ENCODE measurements at places on chromosomes 12 and 14.

DNA sequence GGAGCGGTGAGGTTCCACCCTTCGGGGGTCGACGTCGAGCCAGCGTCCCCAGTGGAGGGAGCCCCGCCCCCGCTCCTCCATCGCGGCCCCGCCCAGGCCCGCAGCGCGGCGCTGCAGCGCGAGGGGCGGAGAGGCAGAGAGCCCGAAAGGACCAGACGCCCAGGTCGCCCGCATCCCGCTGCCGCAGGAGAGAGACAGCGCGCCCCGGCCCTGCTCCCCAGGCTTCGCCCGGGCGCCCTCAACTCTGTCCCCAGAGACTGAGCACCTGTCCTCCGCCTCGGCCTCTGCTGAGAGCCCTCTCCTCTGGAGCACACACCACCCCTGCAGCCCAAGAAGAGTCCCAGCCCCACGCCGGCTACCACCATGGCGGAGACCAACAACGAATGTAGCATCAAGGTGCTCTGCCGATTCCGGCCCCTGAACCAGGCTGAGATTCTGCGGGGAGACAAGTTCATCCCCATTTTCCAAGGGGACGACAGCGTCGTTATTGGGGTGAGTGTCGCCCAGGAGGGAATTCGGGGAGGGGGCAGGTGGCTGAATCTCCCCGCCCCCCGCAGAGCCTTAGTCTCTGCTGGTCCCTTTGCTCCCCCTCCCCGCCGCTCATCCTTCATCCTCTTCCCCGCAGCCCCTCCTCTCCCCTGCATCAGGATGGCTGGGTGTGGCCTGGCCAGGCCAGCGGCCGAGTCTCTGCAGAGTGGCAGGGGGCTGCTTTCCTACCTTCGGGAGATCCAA lies at the start of gene KIF5A:
Gene KIF5A (plus strand): TSS at position 136 of the 732 bp plus-strand sequence. CDS start 228 bp downstream, at position 364.
- peak; percentile 45 for DNase-seq

DNA sequence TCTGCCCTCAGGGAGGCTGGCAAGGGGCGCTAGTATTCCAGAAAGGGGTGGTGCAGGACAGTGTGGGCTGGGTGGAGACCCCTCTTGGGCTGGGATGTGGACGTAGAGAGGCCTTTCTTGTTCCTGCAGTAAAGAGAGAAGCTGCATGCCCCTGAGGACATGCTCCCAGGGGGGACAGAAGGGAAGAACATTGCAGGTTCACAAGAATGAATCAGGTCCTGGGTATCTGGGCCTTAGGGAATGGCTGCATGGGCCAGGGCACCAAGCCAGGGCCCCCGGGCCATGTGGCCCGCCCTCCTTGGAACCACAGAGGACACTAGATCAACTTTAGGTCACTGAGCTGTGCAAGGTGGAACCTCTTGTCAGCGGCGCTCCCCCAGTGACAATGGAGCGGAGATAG lies 51.8 kb downstream of the ZNF664 start:
- no peak for DNase-seq

- DNase-seq = no peak
These were observed 10.2 kb upstream of the CMKLR1 start for GRCh38 chr12:108349278-108349688.

DNA sequence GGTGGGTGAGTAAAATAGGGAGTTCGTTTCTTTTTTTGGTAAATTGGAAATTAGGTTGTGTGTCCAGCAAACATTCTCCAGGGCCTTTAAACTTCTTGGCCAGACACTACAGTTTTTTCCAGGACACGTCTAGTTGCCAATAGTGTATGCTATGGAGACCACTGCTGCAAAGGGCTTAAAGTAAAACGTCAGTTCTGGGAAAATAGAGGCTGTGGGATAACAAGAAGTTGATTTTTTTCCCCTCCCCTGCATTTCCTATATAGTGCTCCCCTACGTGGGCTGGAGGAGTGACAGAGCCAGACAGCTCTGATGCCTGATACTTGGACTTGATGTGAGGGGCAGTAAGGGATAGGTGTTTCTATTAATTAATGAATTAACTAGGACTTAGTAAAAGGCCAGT lies 2.4 kb downstream of the ACVR1B start:
- no peak for DNase-seq

GRCh38 chr14:94356379-94357056 lies 31.9 kb downstream of the SERPINA1 start:
- DNase-seq = no peak

GRCh38 chr12:92466391-92467305 lies 236.1 kb upstream of the PLEKHG7 start:
- DNase-seq = peak; percentile 59

GRCh38 chr12:127811988-127812387 lies 455.0 kb upstream of the TMEM132C start:
- peak; percentile 46 for DNase-seq

GRCh38 chr14:69615496-69616407 lies 4.4 kb downstream of the SUSD6 start:
- no peak for DNase-seq

DNA sequence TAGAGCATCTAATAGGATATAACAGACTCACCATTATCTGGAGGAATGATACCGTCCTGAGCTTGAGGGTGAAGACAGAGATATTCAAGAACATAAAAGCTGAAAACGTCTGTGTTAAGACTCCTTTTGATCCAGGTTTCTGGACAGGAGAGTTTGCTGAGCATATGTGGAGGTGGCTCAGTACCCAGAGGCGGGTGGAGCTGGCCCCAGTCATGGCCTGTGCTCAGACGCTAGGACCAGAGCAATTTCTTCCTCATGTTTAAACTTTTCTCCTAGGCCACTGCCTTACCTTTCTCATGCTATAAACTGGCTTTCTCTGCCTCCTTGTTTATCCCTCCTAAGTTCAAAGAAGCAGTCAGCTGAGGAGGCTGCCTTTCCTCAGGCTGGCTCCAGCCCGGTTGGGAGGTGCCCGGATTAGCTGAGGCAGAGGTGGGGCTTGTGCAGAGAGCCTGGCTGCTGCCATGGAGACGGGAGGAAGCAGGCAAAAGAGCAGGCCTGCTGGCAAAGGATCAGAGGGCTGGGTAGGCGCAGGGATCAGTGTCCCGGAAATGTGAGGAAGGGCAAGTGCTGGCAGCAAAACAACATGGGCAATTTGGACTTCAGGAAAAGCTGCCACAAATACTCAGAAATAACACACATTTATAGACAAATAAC lies 13.7 kb downstream of the COA8 start:
- DNase-seq = no peak

DNA sequence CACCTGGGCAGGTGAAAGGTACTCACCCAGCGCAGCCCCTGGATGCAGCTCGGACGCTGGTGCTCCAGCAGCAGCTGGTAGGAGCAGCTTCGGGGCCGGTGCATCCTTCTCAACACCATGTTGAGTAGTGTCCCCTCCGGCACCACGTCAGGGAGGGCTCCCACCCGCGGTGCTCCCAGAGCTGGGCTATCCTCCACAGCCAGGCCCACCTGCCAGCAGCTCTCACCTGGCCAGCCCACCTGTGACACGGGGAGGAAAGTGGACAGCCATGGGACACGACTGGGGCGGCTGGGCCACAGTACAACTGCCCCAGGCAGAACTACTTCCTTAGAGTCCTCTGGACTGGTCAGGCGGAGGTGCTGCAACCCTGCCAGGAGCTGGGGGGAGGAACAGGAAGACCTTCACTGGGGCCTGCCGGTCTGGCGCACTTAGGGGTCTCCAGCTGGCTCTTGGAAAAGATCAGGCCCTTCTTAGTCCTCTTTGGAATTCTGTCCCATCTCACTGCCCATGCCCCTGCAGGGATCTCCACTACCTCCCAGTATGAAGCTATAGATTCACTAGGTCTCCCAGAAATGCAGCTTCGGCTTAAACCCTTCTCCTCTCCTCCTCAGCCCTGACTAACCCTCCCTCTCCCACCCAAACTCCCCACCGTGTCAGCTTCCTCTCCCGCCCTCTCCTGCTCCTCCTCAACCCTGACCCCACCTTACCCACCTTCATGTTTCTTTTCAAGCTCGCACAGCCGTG lies 668 bp downstream of the RAPGEF3 start:
- no peak for DNase-seq
